Cortex of kidney (tissue), 1 donor: ENCODE measurements at places on chromosomes 12 and 14.

DNA sequence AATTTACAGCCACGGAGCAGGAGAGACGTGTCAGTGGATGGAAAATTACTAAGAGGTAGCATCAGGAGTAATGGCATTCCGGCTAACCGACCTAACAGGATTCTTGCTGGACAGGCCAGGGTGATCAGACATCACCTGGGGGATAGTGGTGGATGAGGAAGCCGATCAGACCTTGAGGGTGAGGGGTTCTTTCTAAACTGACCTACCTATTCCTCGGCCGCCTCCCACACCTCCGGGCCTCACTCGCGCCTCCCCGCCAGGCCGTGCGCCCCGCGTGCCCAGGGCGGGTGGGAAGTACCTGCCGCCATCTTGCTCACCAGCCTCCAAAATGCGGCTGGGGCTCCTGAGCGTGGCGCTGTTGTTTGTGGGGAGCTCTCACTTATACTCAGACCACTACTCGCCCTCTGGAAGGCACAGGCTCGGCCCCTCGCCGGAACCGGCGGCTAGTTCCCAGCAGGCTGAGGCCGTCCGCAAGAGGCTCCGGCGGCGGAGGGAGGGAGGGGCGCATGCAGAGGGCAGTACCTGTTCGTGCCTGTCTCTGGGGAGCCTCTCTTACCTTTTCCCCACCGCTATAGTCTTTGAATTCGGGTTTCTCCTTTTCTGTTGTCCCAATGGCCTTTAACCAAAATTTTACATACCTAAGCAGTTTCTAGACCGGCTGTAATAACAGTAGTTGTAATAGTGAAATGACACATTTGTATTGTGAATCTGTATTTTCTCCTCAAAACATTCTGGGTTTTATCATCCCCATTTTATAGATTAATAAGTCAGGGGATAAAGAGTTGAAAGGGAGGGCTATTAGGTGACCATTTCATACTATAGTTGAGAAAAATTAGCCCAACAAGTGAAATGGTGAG, at the start of gene TMPRSS12:
Gene TMPRSS12 (plus strand): TSS at position 290 of the 857 bp plus-strand sequence. CDS start 39 bp downstream, at position 329.
- DNase-seq: no peak

- DNase-seq: no peak
These were observed 139.3 kb upstream of the TMCC3 start for GRCh38 chr12:94789510-94790225.

DNA sequence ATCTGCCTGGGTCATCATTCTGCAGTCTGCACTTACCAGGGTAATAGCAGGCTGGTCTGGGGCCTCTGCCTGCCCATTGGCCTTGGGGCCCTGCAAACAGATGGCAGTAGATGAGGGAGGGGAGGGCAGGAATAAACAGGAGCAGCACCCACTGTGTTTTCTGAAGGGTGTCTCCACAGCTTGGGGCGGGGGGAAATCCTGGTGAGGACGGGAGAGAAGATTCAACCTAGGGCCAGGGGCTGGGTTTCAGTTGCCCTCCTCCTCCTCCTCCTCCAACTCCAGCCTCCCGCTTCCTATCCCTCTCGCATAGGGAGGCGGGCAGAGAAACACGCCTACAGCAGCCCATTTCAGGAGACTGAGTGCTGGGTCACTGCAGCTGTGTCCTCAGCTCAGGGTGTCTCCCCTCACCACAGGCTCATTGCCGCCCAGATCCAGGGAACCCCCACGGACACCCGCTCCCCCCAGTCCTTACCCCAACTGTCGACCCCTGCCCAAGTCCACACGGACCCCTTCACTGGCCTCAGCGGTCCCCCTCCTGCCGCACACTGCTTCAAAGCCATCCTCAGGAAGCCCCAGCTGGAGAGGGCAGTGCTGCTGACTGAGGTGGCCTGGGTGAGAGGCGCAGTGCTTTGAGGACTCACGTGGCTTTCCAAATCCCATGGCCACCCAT, 9.1 kb upstream of the KRT80 start:
- no peak for DNase-seq

- no peak for DNase-seq
These were observed 245.9 kb downstream of the CACNA1C start for GRCh38 chr12:2298556-2299200.

DNA sequence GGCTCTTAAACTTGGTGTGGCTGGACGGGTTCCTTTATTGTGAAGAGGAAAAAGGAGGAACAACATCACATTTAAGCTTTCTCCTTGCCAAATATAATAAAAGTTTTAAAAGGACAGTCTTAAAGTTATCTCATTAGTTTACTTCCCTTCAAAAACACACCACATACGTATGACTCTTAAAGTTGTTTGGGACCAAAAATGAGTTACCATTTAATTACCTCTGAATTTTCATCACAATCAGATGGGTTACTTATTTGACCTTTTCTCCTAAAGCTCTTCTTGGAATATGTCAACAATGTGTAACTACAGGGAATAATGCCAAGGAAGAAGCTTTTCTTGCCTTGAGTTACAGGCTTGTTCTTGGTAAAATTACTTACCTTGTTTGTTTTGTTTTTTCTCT, 16.4 kb downstream of the RAB21 start:
- DNase-seq: no peak

DNA sequence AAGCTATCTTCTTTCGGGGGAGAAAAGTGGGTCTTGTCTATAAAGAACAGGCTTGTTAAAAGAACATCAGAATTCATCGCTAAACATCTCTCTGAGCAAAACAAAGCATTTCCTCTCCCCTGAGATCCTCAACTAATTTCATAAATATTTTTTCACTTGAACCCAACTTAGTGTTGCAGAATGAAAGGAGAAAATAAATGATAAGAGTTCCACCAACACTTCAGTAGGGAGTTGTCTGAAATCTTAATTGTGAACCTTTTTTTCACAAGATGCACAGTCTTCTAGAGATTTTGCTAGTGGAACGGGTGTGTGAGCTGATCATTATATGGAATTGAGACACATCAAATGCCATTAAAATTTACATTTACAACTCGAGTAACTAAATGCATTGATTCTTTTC, 1.3 kb upstream of the DAAM1 start:
- DNase-seq: no peak

DNA sequence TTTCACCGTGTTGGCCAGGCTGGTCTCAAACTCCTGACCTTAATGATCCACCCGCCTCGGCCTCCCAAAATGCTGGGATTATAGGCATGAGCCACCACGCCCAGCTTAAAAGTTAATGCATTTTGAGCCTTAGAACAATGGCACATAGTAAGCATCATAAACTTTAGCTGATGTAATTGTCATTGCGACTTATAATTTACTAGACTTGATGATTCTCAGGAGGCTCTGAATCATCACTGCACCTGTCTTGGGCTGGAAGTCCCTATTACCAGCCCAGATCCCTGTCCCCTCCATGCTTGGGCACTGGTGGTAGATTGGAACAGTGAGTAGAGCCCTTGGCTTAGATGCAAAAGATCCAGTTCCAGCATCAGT, 26.1 kb downstream of the KMT5A start:
- no peak for DNase-seq

DNA sequence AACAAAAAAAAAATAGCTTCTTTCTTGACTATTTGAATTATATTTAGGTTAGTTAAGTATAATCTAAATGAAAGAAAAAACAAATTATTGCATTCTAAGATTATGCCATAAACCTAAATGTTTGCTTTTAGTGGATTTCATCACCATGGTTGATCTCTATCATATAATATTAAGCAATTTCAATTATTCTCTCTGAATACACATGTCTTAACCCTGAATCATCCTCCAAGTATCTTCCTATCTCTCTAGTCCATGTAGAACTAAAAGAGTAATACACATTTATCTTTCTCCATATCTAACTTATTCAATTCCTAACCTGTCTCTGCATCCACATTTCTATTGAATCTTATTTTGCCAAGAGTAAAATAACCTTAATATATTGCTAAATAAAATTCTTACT, 59.6 kb downstream of the PPFIA2 start:
- DNase-seq: no peak

DNA sequence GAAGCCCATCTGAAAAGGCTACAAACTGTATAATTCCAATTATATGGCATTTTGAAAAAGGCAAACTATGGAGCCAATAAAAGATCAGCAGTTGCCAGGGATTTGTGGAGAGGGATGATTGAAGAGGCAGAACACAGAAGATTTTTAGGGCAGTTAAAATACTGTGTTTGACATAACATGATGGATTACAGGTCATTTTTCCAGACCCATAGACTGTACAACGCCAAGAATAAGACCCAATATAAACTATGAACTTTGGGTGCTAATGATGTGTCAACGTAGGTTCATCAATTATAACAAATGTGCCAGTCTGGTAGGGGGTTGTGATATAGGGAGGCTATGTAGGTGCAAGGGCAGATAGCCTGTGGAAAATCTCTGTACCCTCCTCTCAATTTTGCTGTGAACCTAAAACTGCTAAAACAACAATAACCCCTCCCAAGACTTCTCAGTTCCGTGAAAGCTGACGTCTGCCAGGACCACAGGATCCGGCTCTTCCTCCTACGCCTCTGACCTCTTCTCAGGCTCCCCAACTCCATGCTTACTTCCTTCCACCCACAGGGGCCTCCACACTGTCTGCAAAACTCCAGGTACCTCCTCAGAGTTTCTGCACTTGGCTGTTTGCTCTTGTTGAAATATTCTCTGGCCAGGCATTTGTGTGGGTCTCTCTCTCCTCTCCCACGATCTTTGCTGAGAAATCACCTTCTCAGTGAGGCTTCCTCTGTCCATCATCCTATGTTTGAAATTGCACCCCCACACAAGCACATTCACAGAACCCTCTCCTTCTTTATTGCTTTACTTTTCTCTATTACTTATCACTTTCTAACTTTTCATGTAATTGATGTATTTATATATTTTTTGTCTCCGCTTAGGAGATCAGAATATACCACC, 131.4 kb downstream of the BBS10 start:
- DNase-seq: no peak

DNA sequence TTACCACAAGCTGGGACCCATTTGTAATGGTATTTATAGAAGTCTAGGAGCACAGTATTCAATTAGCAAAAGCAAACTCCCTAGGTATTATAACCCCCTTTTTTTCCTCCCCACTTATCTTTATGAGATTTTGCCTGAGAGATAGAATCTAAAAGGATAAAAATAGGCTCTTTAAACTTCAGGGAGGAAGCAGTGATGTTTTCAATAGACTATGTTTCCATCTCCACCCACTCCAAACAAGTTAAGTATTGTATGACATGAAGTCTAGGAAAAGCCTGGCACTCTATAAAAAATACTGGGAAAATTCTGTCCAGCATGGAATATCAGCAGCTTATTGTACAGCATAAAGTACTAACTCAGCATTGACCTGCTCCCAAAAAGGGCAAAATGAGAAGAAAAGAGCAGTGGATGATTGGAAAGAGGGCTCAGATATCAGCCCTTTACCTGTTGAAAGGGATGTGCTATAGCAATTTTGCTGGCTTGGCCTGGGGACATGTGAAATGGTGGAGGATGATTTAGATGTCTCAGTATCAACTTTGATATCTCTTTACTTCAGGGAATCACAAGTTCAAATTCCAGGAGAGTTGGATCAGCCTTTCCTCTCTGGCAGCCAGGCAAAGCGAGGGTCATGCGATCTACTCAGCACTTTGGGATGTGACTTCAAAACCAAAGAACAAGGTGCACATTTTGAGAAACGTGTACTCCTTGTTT, 72.4 kb downstream of the IGF1 start:
- DNase-seq: no peak

DNA sequence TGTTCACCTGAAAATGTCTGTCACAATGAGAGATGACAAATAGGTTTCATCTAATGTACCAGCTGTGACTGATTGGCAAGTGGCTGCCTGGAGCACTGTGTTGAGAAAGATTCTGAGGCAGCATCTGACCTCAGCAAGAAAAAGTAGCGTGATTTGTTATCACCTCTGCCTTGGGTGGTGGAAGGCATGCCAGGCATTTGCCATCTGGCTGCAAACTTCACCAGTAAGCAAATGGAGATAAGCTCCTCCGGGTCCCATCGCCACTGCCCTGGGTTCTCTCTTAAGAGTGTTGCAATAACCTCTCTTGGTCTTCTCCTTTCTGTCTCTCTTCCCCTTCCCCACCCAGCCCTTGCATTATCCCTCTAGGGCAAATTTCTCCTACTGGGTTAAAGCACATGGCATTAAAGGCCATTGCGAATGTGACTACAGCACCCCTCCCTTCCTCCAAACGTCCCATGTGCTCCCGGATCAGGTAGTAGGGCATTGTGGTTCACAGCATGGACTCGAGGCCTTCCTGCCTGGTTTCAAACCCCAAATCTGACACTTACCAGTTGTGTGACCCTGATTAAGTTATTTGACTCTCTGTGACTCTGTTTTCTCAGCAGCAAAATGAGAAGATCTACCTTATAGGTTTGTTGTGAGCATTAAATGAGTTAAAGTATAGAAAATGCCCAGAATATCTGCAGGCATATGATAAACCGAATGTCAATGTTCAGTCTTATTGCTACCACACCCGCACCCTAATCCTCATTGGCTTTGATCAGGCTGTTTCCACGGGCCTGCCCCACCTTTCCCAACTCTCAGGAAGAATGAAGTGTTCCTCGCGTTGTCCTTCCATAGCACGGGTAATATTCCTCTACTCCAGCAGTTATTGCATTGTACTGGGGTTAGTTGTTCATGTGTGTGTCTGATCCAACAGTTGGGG, 8.2 kb upstream of the LGALS3 start:
- DNase-seq: no peak

DNA sequence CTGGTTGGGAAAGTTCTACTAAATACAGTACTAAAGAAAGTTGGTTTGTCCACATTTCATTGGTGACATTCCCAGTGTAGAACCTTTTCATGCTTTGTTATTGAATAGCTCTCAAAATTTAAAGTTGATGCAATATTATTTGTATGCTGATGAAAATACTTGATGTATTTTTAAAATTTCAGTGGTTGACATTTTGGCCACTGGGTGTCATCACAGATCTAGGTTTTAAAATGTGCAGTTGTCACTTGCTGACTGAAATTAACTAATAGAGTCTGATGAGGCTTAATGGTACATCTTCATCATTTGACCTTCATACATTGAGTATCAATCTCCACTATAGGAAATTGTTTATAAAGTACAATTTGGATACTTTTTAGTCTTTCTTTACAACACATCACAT, 37.1 kb downstream of the CMAS start:
- DNase-seq: no peak

DNA sequence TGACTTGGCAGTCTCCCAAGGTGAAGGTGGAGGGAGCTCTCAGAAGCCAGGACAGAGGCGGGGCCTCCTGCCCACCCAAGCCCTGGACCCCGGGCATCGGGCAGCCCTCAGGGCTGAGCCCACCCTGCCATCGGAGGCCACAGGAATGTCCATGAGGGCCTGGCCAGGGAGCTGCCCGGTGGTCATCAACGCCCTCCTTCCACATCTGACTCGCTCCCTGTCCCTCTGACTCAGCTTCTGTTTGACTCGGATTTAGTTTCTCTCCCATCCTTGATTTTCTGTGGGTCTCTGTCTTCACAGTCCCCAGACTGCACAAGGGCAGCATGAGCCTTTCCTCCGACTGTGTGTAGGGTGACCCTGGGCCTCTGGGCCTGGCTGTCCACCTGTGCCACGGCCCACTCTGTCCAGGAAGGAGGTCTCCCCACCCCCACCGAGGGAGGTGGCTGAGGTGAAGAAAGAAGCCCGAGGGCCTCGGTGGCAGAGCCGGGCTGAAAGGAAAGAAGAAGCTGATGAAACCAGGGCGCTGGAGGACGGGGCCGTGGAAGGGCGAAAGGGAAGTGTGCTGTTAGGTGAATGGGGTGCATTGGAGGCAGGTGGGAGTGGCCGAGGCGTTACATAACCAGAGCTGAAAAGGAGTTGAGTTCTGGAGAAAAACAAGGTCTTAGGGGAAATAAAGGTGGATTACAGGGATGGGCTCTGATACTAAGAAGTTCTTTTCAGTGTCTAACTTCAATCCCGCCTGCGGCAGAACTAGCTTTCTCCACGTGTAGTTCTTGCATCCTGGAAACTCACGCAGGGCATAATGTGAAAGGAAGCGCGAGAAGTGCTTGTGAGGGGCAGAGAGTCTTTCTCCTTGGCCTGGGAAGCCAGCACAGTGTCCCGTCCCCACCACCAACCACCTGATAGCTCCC, 16.7 kb upstream of the TMEM106C start:
- DNase-seq: no peak
